NCI-H510A (cell line): ENCODE measurements at places on chromosomes 12 and 14.

DNA sequence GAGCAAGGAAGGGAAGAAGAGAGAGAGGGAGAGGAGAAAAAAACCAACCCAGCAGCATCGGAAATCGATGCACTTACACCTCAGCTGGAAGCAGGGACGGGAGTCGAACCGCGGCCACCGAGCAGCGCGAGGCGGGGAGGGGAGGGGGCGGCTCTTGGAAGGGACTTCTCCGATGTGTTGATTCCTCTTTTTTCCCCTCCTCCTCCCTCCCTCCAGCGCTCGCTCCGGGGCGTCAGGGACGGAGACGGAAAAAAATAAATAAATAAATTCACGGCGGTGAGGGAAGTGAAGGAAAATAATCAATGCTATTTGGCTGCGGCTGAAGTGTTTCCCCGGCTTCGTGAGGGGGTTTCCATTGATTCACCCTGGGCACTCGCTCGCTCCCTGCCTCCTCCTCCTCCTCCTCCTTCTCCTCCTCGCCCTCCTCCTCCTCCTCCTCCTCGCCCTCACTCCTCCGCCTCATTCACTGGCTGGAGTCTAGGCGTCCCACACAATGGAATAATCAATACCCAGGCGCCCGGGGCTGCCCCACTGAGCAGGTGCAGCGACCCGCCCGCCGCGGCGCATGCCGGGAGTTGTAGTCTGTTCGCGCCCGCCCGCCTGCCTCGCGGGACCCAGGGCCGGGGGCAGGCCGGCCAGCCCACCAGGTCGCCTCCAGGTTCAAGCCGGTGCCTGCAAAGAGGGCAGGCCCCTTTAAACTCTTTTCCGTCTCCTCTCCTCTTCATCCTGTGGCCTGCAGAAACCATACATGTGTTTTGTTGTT lies at the start of gene ZFHX2:
Gene ZFHX2, minus strand, starts transcription at position 500 of the 763 bp plus-strand sequence. CDS start 16,440 bp downstream, outside the sequence.
- peak; percentile 87 for DNase-seq

- DNase-seq, result no peak
Measured at GRCh38 chr12:57551637-57552305, 1.9 kb downstream of the KIF5A start.

GRCh38 chr14:96633096-96633495 lies 130.9 kb downstream of the PAPOLA start:
- no peak for DNase-seq

GRCh38 chr12:115261691-115262398 lies 577.9 kb upstream of the TBX3 start:
- no peak for DNase-seq

- no peak for DNase-seq
Measured at GRCh38 chr12:78036874-78037273, 206.2 kb downstream of the NAV3 start.
